ENCODE measurements at places on chromosomes 6 and 20.

DNA sequence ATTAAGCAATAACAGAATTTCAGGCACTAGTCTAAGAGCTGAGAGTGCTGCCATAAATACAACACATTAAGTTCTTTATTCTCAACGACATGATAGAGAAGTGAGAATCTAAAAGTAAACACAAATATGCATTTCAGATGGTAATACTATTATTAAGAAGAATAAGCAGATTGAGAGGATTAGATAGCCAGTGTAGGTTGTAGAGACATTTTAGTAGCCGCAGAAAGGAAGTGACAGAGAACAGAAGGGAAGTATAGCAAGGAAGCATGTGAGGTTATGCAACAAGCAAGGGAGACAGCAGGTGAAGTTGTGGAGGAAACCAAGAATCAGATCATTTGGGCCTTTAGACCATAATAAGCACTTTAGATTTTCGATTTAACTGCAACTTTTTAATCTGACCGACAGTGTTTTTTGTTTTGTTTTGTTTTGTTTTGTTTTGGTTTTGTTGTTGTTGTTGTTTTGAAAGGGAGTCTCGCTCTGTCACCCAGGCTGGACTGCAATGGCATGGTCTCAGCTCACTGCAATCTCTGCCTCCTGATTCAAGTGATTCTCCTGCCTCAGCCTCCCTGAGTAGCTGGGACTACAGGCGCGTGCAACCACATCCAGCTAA lies 737.0 kb upstream of the ADGRB3 start:
- no peak for DNase-seq

- no peak for DNase-seq
These were observed 284.0 kb upstream of the RUNX2 start for GRCh38 chr6:45044086-45044485.

DNA sequence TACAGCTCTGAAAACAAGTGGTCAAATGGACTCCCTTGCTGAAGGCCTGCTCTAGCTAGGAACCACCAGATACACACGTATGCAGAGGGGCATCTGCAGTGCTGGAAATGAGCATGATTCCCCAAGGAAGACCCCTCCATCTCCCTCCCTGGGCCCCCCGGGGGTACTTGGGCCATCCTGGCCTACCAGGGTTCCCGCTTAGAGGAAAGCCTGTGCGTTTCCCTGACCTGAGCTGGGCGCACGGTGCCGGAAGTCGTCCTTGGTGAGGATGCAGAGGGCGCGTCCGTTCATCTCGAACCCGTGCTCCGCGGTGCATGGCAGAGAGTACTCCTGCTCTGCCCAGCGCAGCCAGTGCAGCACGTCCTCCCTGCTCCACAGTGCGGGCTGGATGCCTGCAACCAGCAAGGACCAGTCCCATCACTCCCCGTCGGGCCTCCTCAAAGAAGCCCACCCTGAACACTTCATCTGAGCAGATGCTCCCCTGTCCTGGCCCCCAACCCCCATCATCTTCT lies 11.8 kb downstream of the ETV7 start:
- DNase-seq: no peak

GRCh38 chr6:32291543-32291942 lies 67.7 kb upstream of the NOTCH4 start:
- no peak for DNase-seq

DNA sequence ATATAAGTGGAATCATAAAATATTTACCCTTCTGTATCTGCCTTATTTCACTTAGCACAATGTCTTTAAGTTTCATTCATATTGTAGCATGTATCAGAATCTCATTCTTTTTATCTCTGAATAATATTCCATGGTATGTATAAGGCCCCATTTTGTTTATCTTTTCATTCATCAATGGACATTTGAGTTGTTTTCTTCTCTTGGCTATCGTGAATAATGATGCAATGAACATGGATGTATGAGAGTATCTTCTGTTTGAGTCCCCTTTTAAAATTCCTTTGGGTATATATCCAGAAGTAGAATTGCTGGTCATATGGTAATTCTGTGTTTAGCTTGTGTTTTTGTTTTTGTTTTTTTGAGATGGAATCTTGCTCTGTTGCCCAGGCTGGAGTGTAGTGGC lies 39.6 kb downstream of the E2F3 start:
- DNase-seq: no peak

- DNase-seq: no peak
These were observed 20.5 kb downstream of the RSPH9 start for GRCh38 chr6:43665376-43665775.

GRCh38 chr20:58969439-58969838 lies 11.6 kb upstream of the NELFCD start:
- no peak for DNase-seq

DNA sequence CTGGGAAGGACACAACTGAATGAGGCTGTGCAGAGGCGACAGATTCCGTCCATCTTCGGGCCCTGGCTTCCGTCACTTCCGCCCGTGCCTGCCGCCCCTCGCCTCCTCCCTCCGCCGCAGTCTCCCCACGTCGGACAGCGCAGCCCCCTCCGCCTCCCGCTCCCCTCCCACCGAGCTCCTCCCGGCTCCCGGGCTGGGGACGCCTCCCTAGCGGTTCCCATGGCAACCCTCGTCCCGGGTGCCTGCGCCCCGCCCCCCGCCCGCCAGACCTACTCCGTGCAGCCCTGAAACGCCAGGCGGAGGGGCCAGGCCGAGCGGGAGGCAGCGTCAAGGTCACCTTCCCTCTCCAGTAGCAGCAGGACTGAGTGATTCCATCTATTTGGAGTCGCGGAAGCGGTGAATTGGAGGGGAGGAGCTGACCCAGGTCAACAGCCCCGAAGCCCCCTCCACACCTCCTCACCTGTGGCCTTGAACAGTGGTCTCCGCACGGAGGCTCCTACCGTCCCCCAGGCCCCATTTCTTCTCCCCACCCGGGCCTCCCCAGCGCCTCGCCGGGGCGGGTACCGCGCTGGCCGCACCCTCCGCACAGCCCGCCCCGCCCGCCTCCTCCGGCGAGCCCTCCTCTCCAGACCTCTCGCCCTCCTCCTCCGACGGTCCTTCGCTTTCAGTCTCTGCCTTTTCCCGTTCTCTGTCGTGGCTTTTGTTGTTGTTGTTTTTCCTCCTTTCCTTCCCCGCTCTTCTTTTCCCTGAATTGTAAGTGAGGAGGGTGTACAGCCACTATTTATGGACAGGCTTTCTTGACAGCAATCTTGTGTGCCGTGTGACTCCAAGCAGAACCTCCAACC lies 951 bp downstream of the NRSN2 start:
- DNase-seq: no peak

DNA sequence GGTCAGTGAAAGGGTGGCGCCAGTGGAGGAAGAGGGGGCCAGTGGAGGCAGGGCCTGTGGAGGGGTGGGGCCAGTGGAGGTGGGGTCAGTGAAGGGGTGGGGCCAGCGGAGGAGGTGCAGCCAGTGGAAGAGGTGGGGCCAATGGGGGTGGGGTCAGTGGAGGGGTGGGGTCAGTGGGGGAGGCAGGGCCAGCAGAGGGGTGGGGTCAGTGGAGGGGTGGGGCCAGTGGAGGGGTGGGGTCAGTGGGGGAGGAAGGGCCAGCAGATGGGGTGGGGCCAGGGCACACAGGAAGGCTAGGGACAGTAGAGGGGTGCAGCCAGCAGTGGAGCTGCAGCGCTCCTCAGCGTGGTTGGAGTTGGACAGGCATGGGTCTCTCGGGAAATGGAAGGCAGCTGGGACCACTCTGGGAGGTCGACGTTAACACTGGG lies 18.7 kb downstream of the ADRM1 start:
- DNase-seq: no peak

GRCh38 chr6:133585978-133586377 lies 302.9 kb upstream of the TCF21 start:
- no peak for DNase-seq
